ENCODE measurements at places on chromosomes 3 and 15. TPM values are rescaled to one million over a fixed set of nuclear protein-coding genes. Genes with fewer than 3 reads are reported as not detected.

DNA sequence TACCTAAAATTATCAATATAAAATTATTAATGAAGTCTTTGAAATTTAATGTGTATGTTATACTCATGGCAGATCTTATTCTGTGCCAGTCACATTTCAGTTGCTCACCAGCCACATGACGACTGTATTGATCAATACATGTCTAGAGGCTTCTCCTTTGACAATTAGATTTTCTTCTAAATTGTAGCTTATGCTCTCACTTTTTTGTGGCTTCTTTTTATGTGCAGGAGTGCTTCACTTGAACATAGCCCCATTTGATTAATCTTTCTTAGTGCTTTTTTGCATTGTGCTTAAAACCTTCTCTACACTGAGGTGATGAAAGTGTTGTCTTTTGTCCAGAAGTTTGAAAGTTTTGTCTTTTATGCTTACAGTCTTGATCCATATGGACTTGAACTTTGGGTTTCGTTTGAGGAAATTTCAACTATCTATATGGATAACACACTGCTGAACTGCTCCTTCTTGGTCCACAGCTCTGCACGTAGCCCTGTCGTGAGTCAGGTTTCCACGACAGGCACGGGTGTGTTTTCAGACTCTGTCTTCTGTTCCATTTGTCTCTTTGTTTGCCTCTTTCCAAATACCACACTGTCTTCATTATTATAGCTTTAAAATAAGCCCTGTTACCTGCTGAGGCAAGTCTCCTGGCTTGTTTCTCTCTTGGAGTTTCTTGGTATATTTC is 393.9 kb upstream of the CFAP20DC start:
- DNase-seq: no peak

DNA sequence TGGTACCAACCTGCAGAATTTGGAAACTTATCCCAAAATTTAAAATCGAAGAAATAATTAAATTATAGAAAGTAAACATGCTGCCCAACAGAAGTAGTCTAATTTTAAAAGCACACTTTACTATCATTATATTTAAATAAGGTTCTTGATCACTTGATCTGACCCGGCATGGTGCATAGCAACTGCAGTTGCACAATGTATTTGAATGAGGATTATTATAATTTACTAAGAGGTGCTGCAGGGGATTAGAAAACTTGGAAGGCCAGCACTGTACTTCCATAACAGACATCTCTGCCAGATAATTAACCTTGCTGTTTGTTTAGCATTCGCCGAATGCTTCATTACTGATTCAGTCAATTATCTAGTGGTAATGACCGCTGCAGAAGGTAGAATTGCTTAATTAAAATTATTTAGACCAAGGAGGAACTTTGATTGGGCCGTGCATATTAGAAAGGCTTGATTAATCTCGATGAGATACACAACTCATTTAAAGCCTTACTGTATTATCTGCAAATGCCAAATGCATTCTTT is 971.6 kb downstream of the ZPLD1 start:
- DNase-seq: no peak

DNA sequence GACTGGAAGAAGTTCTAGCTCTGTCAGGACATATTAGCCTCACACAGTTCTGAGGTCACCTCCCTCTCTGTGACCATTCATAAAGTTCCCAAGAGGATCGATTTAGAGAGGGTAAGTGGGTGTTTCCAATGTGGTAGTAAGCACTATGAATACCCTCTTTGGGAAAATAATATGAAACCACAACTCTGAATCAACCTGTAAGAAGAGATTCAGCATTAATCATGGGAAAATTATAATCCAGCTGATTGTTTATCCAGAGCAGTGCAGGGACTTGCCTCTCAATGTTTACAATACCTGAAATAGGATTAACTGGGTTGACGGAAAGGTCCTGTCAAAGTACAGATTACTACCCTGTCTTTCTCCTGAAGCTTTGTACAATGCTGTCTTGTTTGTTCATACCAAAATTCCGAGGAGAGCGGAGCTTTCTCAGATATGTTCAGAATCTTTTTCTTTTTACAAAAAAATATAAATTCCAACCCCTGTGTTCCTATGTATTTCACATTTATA is 302.9 kb upstream of the DPPA4 start:
- DNase-seq: no peak

Gene CLEC3B
- 78.6 TPM for total RNA-seq

Gene ATP13A3
- 60.4 TPM for total RNA-seq

GRCh38 chr15:65927545-65927944 is 58.3 kb downstream of the RAB11A start:
- no peak for DNase-seq

Gene AGBL1
- not detected for total RNA-seq

Gene COL6A5
- not detected for total RNA-seq

DNA sequence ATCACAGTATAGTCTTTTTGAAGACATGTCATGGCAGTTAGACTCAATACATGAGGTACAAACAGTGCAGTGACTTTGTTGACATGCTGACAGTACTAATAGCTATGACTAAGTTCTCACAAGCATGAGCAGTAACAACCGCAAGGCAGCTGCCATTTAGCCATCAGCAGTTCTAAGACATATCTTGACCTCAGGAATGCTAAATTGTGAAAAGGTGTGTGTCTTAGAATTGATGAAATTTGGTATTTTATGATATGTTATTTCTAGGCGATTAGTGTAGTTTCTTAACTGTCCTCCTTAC is 60.7 kb upstream of the FURIN start:
- DNase-seq: no peak

Gene GOLGA8J
- not detected for total RNA-seq

GRCh38 chr3:118641608-118642007 is 393.0 kb downstream of the IGSF11 start:
- no peak for DNase-seq

DNA sequence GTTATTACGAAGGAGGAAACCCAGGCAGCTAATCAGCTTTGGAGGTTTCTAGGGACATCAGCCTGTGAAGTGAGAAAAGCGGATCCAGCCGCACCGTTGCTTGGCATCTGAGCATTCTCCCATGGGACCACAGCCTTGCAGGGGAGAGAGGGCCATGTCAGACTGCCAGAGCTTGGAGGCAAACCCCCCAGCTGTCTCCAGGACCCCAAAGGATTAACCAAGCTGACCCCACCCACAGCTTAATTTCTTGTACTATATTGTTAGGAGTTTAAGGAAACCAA is 5.1 kb downstream of the IGDCC3 start:
- no peak for DNase-seq

GRCh38 chr3:172329070-172329469 is 119.2 kb downstream of the GHSR start:
- no peak for DNase-seq

Gene TUSC2
- total RNA-seq: 28.2 TPM

Gene ZNF80
- total RNA-seq: not detected

- no peak for DNase-seq
Observed at GRCh38 chr15:69609176-69609575, 156.6 kb downstream of the RPLP1 start.

DNA sequence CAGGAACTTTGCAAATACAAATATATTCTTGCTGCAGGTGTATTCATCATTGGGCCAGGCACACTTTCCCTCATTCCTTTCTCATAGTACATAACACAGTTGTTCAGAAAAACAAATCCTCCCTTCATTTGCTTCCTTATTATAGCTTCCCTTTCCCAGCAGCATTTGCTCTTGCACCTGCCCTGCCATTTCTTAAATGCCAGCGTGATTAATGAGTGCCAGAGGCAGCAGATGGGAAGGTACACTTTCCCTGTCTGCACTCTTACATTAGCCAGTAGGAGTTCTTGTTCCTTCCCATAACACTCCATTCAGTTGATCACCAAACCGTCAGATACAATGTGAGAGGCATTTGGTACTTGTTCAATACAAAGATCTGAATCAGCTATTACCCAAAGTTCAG is 128.5 kb upstream of the GAP43 start:
- DNase-seq: no peak

DNA sequence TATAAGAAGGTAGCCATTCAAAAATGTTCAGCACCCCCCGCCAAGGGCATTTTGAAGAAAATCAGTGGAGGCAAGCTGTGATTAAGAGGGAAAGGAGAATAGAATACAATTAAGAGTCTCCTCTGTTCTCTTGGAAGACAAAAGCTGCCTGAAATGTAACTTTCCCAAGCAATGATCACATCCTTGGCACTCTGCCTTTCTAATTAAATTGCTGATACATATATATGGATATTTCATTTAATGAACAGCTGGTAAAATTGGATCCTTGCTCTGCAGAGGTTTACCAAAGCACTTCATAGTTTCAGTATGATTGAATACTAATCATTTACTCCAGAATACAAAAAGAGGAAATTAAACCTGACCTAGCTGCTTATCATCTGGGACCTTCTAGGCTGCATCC is 10.4 kb downstream of the COL6A6 start:
- no peak for DNase-seq

DNA sequence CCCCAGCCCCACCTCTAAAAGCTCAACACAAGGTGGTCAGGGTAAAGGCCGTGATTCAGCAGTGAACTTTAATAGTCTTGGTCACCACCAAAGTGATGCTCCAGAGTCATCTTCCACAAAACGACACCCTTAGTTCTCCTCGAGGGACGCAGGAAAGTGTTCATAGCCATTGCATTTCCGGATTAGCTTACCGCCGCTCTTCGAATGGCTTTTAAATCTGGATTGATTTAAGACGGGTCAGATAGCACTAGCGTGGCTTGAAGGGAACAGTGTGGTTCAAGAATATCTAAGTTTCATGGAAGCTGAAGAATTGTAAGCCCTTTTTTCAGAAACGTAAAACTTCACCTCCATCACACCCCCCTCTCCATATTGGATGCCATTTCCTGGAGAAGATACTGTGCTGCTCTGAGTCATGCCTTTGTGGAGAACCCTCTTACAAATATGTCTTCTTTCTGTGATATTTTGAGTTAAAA is 829 bp downstream of the RNF7 start:
- no peak for DNase-seq

Gene ARHGEF26
- total RNA-seq: 0.97 TPM
